GM06990 (cell line): ENCODE measurements at places on chromosomes 7 and 10.

DNA sequence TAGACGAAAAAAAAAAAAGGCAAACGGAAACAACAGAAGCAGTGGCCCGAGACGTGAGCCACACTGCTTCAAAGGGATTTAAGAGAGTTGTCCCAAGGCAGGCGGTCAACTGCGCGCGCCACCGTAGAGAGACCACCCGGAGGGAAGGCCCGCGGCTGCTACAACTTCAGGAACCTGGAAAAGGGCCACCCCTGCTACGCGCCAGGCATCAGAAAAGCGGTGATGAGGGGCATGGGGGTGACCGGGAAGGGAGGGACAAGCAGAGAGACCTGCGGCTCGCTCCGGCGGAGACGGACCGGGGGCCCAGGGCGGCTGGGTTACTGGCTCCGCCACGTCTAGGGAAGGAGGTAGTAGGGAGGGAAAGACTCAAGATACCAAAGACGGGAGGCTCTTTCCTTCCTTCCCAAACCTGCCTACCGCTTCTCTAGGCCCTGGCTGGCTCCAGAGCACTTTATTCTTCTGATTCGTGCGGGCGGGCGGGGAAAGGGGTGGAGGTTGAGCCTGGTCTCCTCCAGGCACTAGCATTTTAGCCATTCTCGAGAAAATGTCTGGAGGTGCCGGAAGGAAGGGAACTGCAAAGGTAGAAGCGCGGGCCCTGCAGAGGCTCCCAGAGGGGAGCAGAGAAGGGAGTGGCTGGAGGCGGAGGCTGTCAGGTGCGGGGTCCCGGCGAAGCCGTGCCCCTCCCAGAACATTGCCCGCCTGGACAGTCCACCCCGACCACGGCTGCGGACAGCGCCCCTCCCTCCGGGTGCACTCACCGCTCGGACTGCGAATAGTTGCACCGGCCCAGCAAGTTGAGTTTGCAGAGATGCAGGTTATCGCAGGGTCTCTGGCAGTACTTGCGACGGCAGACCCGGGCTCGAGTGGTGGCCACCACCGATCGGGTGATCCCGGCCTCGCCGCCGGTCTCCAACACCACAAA is 993 bp downstream of the ZC3HAV1 start:
- DNase-seq, result peak; percentile 60

GRCh38 chr10:13674645-13675588 is 88.2 kb downstream of the PRPF18 start:
- DNase-seq, result no peak

GRCh38 chr7:70419526-70420380 is 712.2 kb upstream of the GALNT17 start:
- DNase-seq, result no peak

DNA sequence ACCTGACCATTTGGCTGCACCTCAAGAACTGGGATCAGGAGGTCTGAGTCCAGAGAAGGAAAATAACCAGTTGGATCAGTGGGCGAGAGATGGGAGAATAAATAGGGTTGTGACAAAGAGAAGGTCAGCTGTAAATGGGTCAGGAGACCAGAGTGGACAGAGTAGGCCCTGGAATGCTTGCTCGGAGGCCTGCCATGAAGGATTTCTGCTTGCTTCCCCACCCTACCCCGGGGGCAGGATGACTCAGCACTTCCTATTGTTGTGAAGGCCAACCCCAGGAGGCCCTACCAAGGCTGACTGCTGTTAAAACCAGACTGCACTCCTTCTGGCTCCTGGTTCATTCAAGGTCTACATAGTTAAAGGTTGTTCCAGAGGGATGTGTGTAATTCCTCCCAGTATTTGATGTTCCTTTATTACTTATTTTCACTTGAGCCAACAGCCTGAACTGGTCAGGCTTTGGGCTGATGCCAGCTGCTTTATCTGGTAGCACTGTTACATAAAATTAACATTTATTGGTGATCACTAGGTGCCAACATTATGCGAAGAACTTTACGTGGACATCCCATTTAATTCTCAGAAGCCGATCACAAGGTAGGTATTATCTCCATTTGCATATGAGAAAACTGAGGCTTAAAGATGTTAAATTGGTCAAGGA is 27.3 kb upstream of the IFRD1 start:
- DNase-seq, result no peak
